Stimulated activated CD8-positive, alpha-beta memory T cell treated with anti-CD3 and anti-CD28 coated beads, Interleukin-7, amount 100 ng/mL, for 4 hours (primary cell): ENCODE measurements at places on chromosomes 5 and 9.

- DNase-seq: no peak
Measured at GRCh38 chr5:151620461-151620840, 29.3 kb upstream of the FAT2 start.

- DNase-seq: no peak
Measured at GRCh38 chr5:165232509-165233028, 1727.2 kb downstream of the MAT2B start.

DNA sequence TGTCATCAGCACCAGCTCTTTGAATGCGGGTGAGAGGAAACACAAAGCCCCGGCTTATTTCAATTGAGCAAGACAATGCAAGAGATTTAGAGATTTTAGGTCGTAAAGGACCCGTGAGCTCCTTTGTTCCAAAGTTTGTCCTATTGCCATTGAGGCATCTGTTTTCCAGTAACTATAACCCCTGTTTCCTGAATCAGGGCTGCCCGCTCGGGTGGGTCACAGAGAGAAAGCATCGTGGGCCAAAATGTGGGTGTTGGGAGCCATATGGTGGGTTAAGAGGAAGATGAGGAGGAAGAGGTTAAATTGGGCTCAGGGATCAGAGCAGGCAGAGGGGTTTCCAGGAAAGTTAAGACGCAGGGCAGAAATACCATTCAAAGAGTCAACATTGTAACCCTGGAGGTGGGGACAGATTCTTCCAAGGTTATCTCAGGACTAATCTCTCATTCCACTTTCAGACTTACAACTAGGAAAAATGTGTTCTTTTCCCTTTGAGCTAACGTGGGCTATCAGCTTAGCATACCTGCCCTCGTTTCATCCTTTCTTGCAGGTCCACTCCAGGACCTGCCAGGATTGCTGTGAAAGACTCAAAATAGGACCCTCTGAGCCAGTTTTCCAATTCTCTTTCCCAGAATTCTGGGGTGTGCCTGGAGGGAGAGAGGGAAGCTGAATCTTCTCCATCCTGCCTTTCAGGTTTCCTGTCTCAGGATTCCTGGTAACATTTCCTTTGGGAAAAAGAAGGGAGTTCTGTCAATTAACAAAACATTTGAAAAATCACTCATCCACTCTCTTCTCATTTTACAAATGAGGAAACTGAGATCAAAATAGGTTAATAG lies 95.5 kb upstream of the TAF11L2 start:
- no peak for DNase-seq

- no peak for DNase-seq
Measured at GRCh38 chr5:172881691-172882370, 47.8 kb downstream of the ERGIC1 start.

GRCh38 chr9:117435630-117436261 lies 20.9 kb upstream of the ASTN2 start:
- DNase-seq: no peak

GRCh38 chr5:174503461-174504265 lies 220.7 kb upstream of the MSX2 start:
- DNase-seq: no peak
